ENCODE measurements at places on chromosomes 13 and 19.

- no peak for DNase-seq
Observed at GRCh38 chr13:46229251-46229650, 17.5 kb downstream of the LRRC63 start.

DNA sequence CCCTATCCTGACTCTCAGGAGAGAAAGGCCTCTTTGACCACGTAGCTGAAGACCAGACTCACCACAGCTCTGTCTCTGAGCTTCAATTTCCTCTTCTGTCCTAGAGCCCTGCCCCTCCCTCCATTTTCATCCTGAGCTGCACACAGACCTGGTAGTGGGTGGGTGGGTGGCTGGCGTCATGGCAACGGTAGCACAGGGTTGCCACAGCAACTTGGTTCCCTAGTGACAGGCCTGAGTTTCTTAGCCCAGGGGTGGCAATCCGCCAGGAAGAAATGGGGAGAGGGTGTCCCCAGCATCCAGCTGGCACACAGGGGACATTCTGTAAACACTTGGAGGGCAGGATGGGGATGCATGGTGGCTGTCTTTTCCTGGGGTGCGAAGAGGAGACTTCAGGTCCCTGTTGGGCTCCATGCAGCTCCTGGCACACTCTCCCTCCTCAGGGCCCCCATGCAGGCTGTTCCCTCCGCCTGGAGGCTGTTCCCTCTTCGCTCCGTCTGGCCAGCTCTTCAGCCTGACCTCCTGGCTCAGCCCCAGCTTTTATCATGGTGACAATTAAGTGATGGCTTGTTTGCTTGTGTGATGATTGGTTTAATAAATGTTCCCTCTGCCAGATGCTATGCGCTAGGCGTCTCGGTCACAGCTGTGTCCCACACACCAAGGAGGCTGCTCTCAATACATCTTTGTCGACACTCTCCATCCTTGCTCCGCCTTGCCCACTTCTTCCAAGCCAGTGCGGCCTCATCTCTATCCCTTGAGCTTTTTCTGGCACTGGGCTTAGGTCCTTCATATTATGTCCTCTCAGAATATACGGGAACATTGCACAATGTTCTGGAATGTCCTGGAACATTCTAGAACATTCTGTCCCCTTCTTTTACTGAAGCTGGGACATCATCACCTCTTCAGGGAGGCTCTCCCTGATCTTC is 7.4 kb upstream of the KLHL26 start:
- no peak for DNase-seq

GRCh38 chr13:46908501-46908900 is 11.6 kb upstream of the HTR2A start:
- DNase-seq: no peak

DNA sequence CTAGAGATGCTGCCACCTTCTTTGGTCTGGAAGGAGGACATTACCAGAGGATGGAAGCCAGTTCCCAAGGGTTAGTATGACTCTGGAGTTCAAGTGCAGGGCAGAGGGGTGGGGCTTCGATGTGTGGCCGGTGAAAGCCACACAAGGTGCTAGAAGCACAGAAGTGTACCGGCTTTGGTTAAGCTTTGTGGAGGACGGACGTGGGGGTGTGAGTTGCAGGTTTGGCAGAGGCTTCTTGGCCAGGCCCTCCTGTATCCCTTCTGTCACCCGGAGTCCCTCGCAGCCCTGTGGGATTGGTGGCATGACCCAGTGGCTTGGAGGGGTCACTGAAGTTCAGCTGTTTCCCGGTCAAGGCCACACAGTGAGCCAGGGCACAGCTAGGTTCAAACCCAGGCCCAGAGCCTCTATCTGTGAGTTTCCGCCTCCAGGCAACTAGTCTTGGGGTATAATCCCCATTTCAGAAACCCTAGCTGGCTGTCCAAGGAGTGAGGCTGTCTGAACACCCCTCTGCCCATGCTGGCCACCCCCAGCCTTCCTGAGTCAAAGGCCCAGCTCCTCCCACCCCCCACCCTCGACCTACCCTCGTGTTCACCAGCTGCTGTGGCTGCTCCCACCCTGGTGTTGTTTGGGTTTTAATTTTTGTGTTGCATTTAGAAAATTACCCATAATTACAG is 4.6 kb upstream of the SSBP4 start:
- DNase-seq: no peak

- DNase-seq: peak; percentile 57
Observed at GRCh38 chr19:46618670-46619231, 6.1 kb downstream of the PTGIR start.

DNA sequence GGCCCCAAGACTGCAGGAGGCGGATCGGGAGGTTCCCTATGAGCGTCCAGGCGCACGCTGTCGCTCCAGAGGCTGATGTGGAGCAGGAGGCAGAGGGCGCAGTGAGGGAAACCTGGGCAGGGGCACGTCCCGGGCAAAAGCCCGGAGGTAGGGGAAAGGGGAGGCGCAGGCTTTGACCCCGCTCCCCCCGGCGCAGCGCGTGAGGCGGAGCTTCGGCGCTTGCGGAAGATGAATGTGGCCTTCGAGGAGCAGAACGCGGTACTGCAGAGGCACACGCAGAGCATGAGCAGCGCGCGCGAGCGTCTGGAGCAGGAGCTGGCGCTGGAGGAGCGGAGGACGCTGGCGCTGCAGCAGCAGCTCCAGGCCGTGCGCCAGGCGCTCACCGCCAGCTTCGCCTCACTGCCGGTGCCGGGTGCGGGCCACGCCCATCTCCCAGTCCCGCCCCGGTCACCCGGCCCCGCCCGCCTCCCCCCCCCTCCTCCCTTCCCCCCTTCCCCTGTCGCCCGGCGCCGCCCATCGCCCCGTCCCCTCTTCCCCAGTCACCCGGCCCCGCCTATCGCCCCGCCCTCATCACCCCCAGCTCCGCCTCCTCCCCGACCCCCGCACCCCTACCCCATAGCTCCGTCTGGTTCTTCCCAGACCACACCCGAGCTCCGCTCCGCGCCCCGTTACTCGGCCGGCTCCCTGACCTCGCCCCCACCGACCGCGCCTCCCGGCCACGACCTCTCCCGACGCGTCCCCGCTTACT is 4.1 kb downstream of the HMG20B start:
- DNase-seq: no peak

- DNase-seq: no peak
Observed at GRCh38 chr13:45162821-45163220, 38.0 kb downstream of the KCTD4 start.

GRCh38 chr19:4744451-4745174 is 21.0 kb upstream of the DPP9 start:
- no peak for DNase-seq

GRCh38 chr19:14554382-14554812 is 17.5 kb downstream of the NDUFB7 start:
- DNase-seq: no peak

DNA sequence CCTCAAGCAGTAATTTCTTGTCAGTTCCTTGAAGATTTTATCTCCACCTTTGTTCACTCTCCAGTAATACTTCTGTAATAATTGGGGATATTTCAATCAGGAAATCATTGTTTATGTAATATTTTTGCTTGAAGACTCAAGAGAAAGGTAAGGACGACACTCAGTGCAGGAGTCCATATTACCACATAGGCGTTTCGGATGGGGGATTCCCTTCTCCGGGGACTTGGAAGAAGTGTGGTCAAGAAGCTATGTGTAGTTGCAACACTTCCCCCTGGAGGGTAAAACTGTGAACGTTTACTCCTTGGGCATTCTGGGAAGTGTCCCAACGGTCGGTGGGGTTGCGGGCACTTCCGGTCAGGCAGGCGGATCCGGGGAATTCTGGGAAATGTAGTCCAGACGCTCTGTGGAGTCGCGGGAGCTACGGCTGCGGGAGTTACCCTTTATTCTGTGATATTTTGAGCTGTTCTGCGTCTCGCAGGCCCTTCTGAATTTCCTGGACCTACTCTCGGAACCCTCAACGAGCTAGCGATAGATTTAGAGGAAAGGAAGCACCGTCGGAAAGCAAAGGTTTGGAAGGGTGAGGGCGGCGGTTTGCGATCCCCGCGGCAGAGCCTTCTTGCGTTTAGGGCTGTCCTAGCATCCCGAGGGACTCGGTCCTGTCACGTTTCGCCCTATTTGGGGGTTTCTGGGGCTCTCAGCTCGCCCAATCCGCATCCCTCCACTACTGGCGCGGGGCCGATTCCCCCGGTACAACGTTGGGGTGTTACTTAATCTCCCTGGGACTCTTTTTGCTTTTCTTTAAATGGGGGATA is at the start of gene ZNF221:
Gene ZNF221 (plus strand): TSS at position 395 of the 812 bp plus-strand sequence. CDS start 11,499 bp downstream, outside the sequence.
- peak; percentile 82 for DNase-seq

DNA sequence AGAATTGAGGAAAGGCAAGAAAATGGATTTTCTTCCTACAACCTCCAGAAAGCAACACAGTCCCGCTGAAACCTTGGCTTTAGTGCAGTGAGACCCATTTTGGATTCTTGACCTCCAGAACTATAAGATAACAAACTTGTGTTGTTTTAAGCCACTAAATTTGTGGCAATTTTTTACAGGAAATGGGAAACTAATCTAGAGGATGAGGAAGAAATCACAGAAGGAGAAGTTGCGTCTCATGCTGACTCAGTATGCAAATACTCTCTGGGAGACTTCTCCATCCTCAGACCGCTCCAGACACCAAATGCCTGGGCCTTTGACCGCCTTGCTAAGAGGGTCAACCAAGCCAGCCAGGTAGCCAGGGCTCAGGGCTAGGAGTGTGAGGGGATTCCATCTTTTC is 13.1 kb upstream of the CEACAM16 start:
- no peak for DNase-seq

GRCh38 chr19:10471909-10472308 is 31.2 kb downstream of the KEAP1 start:
- DNase-seq: peak; percentile 46

GRCh38 chr13:77637588-77637987 is 59.9 kb upstream of the SLAIN1 start:
- DNase-seq: no peak

DNA sequence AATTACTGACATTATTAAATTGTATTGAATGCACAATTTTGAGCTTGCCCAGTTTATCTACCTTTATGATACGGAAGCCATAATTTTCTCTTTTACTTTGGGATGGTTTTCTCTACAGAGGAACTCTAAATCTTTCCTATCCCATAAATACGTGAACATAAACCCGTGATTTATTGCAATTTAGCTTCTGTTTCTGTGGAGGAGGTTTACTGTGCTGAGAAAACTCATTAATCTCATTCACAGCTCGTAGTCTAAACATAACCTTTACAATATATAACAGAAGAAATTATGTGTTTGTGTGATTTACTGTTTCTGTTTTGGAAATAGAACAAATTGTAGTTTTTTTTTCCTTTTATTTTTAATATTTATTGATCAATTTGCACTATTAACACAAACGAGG is 207.1 kb upstream of the PCDH9 start:
- DNase-seq: no peak

- DNase-seq: no peak
Observed at GRCh38 chr13:75173457-75174356, 308.3 kb downstream of the TBC1D4 start.

- no peak for DNase-seq
Observed at GRCh38 chr13:97659602-97660001, 225.6 kb downstream of the RAP2A start.

DNA sequence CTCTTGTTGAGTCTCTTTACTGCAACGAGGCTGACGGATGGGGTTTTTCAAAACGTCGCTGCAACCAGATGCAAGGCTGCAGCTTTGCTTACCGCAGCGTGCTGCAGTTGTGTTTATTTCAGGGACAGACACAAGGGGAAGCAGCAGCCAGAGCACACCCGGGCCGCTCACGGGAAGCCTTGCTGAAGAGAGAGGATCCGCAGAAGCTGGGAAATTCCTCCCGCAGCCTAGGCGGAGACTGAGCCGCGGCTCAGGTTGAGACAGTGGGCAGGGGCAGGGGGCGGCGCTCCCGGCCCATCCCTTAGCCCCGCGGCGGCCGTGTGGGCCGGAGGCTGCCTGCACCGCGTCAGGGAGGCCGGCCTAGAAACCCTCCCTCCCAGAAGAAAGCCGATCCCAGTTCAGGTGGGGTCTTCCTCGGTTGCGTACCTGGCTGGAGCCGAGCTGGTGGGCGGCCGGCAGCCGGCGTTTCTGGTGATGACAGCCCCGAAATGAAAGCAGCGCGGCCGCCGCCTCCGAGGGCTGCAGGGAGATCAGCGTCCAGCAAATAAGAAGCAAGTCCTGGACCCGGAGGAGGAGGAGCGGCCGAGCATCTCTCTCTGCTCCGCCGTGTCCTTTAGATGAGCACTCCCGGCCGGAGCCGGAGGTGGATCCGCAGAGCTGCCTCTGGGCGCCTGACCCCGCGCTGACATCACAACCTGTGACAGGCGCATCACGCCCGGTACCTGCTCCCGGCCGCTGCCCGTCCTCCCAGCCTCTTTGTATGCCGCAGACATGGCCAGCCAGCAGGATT is at the start of gene FRY:
Gene FRY (plus strand): TSS at position 750 of the 790 bp plus-strand sequence. CDS start 22 bp downstream, at position 772.
- peak; percentile 53 for DNase-seq

DNA sequence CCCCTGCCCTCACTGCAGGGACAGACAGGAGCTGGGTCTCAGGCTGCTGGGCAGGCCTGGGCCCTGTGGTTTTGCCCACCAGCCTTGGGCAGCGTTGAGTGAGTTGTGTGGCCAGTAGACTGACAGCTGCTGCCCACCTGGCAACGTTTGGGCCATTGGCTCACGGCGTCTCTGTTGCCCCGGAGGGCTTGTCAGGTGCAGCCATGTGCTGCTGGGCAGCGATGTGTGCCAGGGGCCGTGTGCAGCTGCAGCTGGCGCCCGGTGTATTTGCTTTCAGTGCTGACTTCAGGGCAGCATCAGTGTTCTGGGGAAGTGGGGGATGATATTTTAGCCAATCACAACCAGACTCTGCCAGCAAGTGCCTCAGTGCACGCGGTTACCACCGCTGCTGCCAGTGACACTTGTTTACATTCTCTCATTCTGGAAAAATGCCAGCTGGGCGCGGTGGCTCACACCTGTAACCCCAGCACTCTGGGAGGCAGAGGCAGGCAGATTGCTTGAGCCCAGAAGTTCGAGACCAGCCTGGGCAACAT is 10.6 kb downstream of the FZR1 start:
- DNase-seq: peak; percentile 59

DNA sequence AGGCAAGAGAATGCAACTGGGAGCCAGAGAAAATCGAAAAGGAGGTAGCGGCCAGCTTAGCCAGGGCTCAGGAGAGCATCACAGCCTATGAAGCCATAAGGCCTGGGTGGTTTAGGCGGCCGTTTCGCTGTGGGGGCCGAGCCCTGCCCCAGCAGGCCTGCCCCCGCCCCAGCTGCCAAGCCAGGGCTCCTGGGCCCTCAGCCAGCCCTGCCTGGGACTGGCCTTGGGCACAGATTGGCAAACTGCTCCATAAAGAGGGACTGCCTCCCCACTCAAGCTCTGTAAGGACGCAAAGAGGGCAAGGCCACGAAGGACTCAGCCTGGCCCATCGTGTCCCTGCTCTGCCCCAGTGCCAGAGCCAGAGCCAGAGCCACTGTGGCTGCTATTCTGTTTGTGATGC is 10.2 kb downstream of the ZNF653 start:
- DNase-seq: no peak

- DNase-seq: no peak
Observed at GRCh38 chr19:44571830-44572580, 41.4 kb upstream of the IGSF23 start.

Data from CD4-positive, alpha-beta T cell treated with Interleukin-10 for 1 hour (primary cell).